Gastrocnemius medialis (tissue), 4 donors: ENCODE measurements at places on chromosomes 11 and 22. TPM values are rescaled to one million over a fixed set of nuclear protein-coding genes. Genes with fewer than 3 reads are reported as not detected.

GRCh38 chr11:112161012-112161411, 2.9 kb downstream of the IL18 start:
- DNase-seq: no peak

The SAA4 gene
- total RNA-seq: not detected

The EFEMP2 gene
- total RNA-seq: 24.1 TPM

DNA sequence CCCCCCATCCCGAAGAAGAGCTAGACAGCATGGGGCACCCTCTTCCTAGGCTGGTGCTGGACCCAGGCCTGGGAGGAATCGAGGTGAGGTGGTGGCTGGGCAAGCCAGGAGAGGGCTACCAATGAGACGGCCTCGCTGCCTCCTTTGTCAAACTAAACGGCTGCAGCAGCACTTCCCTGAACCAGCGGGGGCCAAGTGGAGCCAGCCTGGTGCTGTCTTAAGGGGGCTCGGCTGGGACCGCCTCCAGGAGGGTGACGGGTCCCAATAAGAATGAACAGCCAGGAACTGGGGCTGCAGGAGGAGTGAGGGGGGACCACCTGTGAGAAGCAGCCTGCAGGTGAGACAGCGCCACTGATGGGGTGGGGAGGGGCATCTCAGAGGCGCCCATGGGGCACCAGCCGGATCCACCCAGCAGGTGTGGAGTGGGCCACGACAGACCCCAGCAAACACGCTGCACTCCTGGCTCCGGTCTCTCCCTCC, 17.1 kb downstream of the IFT27 start:
- no peak for DNase-seq

- DNase-seq: no peak
Measured at GRCh38 chr11:100619484-100619883, 67.6 kb upstream of the ARHGAP42 start.

The CLMP gene
- 5.1 TPM for total RNA-seq
